ENCODE measurements at places on chromosomes 12 and 14. TPM values are rescaled to one million over a fixed set of nuclear protein-coding genes. Genes with fewer than 3 reads are reported as not detected.

Gene WNK1
- 42.2 TPM for total RNA-seq

Gene CLEC4A
- total RNA-seq, result not detected

DNA sequence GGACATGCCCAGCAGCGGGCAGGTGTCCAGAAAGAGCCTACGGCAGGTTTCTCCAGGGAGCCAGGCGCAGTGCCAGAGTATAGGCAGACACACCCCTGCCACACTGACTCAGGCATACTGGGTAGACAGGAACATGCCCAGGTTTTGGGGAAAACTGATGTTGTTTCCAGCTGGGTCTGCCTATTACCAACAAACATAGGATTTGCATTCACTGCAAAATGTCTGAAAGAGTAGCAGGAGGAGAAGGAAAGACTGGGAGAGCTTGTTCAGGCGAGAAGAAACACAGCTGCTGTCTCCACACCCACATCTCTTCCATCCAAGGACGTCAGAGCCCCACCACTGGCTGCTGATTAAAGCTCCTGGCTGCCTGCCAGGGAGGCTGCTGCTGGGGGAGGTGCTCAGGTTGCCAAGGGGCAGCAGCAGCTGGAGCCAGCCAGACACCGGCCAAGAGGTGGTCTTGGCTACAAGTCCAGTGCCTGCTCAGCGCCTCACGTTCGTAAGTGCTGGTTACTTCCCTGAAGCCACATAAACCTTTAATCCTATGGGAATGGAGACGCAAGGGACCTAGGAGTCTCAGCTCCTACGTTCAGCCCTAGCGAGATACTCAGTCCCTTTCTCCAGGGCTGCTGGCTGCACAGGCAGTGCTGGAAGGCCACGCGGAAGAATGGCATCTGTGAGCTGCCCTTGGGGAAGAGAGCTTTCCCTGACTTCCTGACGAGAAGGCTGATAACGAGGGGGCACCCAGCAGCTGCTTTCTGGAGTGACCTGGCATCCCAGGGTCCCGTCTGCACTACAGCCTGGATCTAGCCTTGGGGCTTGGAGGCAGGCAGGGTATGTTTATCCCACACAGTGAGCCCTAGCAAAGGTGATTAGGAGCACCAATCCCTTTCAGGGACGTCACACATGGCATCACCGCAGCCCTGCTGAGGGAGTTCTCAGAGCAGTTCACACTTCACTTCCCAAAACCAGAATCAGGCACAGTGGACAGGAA is 58.1 kb downstream of the PLEKHG3 start:
- DNase-seq, result peak; percentile 86

Gene MRPL42
- total RNA-seq, result 173 TPM

Gene SLC5A8
- not detected for total RNA-seq

GRCh38 chr14:55813630-55814029 is 233.6 kb downstream of the KTN1 start:
- DNase-seq, result no peak

DNA sequence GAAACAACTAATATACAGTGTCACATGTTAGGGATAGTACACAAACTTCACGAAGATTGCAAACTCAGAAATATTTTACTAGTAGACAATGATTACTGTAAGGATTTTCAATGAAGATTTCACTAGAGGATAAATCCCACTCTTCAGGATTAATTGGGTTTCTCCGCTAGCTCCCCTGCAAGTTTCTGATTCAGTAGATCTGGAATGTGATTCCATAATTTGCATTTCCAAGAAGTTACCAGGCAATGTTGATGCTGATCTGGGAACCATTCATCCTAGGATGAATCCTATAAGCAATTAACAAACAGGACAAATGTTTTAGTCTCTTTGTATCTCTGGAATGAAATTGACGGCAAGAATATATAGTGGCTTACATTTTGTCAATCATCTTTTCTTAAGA is 272.4 kb downstream of the ALX1 start:
- no peak for DNase-seq

Measured in G401 (cell line).